ENCODE measurements at places on chromosomes 11 and 22. TPM values are rescaled to one million over a fixed set of nuclear protein-coding genes. Genes with fewer than 3 reads are reported as not detected.

The OR52E8 gene
- not detected for total RNA-seq

The TSGA10IP gene
- total RNA-seq: not detected

The IGSF9B gene
- 1.3 TPM for total RNA-seq

The NTM gene
- total RNA-seq: 1.7 TPM
